Gastrocnemius medialis (tissue), 4 donors: ENCODE measurements at places on chromosomes 1 and 21. TPM values are rescaled to one million over a fixed set of nuclear protein-coding genes. Genes with fewer than 3 reads are reported as not detected.

GRCh38 chr21:42763581-42764442, 110.4 kb downstream of the PDE9A start:
- DNase-seq, result no peak

DNA sequence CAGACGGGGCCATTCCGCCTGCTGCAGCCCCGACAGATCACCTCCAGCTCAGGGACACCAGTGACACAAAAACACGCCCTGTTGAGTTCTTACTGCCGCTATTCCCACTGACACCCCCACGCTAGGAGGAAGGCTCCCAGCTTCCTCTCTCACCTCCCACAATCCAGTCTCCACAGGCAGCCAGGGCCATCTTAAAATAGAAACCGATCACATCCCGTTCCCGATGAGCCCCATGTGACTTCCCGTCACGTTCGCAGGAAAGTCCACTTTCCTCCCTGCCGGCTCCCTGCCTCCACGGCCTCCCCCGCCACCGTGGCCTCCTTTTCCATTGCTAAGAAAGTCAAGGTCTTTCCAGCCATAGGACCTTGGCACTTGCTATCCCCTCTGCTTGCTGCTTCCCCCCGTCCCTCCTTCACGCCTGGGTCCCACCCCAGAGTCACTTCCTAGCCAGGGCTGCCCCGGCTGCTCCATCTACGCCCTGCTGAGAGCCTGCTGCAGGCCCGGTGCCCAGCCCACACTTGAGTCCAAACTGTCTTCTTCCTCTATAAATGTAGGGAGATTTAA, 24.0 kb upstream of the DDOST start:
- peak; percentile 35 for DNase-seq

GRCh38 chr1:41122851-41123518, 101.5 kb upstream of the SLFNL1 start:
- no peak for DNase-seq

GRCh38 chr1:2970311-2971071, 50.8 kb upstream of the ACTRT2 start:
- DNase-seq, result no peak

DNA sequence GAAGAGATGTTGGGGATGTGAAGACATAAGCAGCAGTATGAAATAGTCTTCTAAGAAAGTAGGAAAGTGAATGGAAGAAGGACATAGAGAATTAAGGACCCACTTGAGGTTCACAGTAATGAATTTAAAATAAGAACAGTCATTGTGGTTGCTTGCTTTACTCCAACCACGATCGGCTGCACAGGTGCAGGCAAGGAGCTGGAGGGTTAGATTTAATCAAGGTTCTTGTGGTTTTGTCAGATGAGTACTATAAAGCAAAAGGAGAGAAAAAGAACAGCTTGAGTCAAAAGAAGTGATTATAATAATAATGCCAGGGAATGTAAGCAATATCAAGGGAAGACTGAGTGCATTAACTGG, 46.1 kb upstream of the RBM34 start:
- no peak for DNase-seq

- DNase-seq, result no peak
Observed at GRCh38 chr1:245666412-245666811, 511.6 kb downstream of the KIF26B start.

DNA sequence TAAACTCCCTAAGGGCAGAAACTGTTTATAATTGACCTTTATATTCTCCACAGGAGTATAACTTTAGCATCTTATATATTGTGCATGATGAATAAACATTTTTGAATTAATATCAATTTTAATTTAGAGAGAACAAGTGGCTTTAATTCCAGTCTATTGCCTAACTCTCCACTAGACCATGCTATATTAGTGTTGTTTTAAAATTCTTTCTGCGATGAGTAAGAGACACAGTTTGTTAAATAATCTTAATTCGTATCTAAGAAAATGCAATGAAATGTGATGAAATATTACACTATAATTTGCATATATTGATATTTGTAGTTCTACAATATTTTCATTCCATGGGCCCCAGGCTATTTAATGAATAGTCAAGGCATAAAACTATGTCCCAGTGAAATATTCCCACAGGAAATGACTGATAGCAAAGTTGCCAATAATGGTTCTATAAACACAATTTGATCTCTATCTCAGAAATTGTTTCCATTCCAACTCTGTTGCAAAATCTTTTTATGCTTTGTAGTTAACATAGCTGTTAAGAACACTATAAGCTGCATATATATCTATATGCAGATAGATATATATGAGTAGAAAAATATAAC, 2.9 kb upstream of the SYDE2 start:
- no peak for DNase-seq

DNA sequence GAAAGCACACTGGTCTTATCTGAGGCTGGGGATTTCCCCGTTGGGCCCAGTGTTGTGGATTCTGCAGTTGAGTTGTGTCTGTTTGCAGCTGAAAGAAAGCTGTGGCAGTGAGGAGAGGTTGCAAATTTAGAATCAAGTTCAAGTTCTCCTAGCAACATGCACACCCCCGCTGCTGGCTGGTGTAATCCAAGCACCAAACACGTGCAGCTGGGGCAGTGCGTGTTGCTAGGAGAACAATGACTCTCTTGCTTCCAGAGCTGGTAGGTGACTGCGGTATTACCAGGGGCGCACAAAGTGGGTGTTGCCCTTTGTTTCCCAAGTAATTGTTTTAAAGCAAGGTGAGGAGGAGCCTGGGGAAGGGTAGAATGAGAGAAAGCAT, 91.5 kb downstream of the IER5 start:
- DNase-seq, result peak; percentile 78

- no peak for DNase-seq
Observed at GRCh38 chr1:240492832-240493440, 119.0 kb downstream of the GREM2 start.

The ZMYND12 gene
- not detected for total RNA-seq

The EBNA1BP2 gene
- 68.4 TPM for total RNA-seq
